ENCODE measurements at places on chromosomes 12 and 14. TPM values are rescaled to one million over a fixed set of nuclear protein-coding genes. Genes with fewer than 3 reads are reported as not detected.
A peak's percentile ranks its signal among the peaks of the same experiment; 100 is the strongest.

GRCh38 chr14:51619561-51619960 lies 32.1 kb upstream of the FRMD6 start:
- DNase-seq, result no peak

DNA sequence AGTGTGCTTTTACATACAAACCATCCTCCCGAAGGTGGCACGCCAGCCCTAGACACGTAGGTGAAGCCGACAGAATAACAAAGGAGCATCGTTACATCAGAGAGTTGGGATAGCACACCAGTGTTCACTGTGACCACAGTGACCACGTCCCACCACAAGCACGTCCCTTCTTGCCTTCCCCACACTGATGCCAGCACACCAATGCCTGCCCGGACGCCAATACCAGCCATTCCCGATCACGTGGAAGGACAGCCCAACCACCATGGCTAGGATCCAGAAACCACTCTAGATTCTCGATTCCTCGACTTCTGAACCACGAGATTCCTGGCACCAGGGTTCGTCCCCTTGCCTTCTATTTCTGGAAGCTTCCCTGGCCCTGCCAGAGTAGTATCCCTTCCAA lies 48.0 kb upstream of the GPR68 start:
- no peak for DNase-seq

Gene ISM2
- total RNA-seq, result 0.24 TPM

DNA sequence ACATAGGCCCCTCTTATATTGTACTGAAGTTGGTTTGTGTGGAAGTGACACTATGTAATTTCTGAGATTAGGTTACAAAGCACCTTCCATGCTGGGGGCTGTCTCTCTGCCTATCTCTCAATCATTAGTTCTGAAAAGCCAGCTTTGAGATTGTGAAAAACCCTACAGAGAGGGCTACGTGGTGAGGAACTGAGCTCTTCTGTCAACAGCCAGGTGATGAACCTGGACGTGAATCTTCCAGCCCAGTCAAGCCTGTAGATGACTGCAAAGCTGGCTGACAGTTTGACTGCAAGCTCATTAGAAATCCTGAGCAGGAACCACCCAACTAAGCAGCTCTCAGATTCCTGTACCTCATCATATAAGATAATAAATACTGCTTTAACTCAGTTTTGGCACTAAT lies 36.3 kb upstream of the BBS10 start:
- DNase-seq, result no peak

Gene TRAFD1
- 36.1 TPM for total RNA-seq

Gene SLC38A4
- 0.11 TPM for total RNA-seq

Gene COX8C
- total RNA-seq, result 0.73 TPM

Gene COL2A1
- total RNA-seq, result 86.4 TPM

Gene IL22
- not detected for total RNA-seq

Gene NTS
- total RNA-seq, result not detected

DNA sequence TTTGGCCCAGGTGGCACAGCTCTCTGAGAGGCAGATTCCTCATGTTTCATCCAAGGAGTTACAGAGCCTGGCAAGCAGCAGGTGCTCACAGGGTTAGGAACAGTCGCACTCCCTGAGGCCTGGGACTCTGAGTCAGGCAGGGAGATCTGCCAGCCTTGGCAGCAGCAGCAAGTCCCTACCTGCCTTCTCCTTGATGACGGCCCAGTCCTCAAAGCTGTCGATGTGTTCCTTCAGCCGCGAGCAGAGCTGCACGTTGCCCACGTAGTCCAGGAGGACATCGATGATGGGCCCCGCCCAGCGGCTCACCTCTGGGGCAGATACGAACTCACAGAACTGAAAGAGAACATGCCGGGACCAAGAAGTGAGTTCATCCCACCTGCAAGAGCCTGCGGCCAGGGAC lies 10.4 kb downstream of the FAM181A start:
- no peak for DNase-seq

Gene SLIRP
- total RNA-seq, result 104 TPM

- DNase-seq, result no peak
Measured at GRCh38 chr12:54019091-54019811, 9.0 kb upstream of the HOXC6 start.

Gene CFAP54
- 0.80 TPM for total RNA-seq

DNA sequence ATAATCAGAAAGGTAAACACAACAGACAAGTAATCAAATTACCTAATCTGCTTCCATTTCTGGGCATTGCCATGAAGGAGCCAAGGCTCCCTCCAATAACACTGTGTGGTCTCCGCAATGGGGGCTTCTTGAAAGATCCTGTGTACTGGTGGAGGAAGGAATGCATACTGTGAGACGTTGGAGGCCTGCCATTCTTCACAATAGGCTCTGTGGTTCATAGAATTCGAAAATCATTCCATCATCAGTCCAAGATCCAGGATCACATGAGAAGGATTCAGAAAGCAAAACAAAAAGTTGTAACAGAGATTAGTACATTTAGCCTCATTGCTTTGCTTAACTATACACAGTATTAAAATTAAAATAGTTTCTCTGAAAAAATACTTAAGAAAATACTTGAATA lies 76.3 kb downstream of the CDK17 start:
- no peak for DNase-seq

DNA sequence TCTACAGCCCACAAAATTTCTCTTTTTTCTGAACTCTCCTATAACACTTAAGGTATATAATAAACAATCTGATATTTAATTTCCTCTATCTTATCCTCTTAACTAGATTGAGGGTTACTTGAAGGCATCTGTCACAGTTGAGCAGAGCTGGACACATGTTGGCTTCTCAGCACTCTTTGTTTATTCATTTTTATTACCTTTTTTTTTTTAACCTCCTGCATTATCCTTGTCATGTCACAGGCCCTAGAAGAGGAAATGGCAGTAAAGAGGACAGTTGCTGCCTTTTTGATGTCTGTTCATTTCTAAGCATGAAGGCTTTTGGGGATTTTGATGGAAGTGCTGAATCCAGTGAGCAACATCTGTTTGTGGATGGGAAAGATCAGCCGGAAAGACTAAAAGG lies 32.5 kb upstream of the EVL start:
- DNase-seq, result no peak

- peak; percentile 75 for DNase-seq
Measured at GRCh38 chr12:69639400-69640016, 28.8 kb upstream of the LRRC10 start.

Gene CDKN3
- total RNA-seq, result 10.3 TPM

DNA sequence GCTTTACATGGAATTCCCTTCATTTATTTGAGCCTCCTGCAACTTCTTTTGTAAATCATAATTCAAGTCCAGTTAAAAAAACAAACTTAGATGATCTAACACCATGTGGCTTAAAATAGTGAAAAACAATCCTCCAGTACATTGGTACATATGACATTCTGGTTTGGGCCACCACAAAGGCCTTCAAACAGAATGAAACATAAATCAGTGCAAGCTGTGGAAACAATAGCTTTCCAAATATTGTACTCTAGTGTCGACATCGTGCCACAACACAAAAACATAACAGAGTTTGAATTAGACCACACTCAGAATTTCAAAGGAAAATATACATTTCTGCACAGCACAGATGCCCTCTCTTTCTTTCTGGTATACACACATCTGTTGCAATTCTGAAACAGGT lies 751.3 kb downstream of the SLC6A15 start:
- DNase-seq, result no peak

- no peak for DNase-seq
Measured at GRCh38 chr12:106814714-106815113, 40.2 kb downstream of the RIC8B start.

DNA sequence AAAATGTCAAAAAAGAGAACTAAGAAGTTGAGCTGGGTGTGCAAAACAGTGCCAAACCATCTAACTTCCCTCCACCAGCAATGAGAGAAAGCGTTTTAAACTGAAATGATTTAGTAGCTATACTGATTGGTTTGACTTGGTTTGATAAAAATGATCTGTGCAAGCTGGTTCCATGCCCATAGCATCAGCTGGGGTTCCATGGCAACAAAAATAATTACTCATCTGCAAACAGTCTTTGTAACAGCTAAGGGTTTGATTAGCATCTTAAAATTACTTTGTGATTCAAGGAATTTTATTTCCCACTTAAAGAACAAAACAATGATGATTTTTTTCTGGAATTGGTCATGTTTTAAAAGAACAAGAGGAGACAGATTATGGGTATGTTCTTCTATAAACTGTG lies 15.0 kb upstream of the BICD1 start:
- no peak for DNase-seq
